Naive thymus-derived CD4-positive, alpha-beta T cell (primary cell): ENCODE measurements at places on chromosomes 4 and X. TPM values are rescaled to one million over a fixed set of nuclear protein-coding genes. Genes with fewer than 3 reads are reported as not detected.

The AKAP14 gene
- total RNA-seq: not detected

The CDK16 gene
- 108 TPM for total RNA-seq

The USP51 gene
- 1.6 TPM for total RNA-seq

The ARX gene
- total RNA-seq: not detected

The F8A1 gene
- total RNA-seq: 18.4 TPM

DNA sequence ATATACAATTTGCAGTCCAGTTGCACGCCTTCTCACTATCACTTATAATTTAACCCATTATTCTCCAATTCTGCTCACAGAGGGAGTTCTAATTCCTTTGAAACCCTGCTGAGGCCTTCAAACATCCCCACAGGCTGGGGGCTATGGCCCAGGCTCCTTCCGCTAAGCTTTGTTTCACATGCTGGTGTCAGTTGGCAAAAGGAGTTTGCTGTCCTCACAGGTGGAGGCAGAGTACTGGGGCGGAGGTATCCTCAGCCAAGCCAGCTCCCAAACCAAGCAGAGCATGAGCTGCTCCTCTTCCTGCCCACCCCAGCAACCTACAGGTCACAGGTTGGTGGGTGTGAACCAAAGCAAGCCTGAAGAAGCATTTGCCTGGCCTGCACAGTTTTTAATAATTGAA is 21.5 kb downstream of the BTC start:
- no peaks in the 10 kb centered on the region for H3K4me1 ChIP-seq
- no peak overlapping the region for H3K27ac ChIP-seq
- H3K27me3 ChIP-seq: no peaks in the 10 kb centered on the region
- no peaks in the 10 kb centered on the region for H3K36me3 ChIP-seq
- H3K4me3 ChIP-seq: no peak overlapping the region

DNA sequence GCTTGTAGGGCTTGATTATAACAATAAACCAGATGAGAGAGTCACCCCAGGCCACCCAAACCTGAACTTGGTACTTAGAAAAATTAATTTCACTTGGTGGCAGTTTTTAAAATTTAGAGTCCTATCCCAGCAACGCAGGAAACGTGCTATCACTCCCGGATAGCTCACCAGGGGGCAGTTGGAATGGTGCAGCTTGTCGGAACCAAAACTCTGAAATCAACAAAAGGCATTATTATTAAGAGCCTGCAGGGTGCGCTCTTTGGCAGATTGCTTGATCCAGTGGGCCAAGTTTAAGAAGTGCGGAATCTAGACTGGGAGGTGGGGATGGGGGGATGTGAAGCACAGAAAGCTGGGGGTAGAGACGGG is 2.4 kb downstream of the FRAS1 start:
- H3K27me3 ChIP-seq: peaks cover 6% of the 10 kb centered on the region
- peak overlapping the region; percentile 57 for H3K4me3 ChIP-seq
- peaks cover 14% of the 10 kb centered on the region for H3K4me1 ChIP-seq
- DNase-seq: no peak
- H3K36me3 ChIP-seq: no peaks in the 10 kb centered on the region

- no peaks in the 10 kb centered on the region for H3K27me3 ChIP-seq
- H3K4me3 ChIP-seq: no peak overlapping the region
- DNase-seq: no peak
- H3K4me1 ChIP-seq: no peaks in the 10 kb centered on the region
- no peaks in the 10 kb centered on the region for H3K36me3 ChIP-seq
Observed at GRCh38 chr4:51868449-51868847, 25.5 kb downstream of the DCUN1D4 start.

DNA sequence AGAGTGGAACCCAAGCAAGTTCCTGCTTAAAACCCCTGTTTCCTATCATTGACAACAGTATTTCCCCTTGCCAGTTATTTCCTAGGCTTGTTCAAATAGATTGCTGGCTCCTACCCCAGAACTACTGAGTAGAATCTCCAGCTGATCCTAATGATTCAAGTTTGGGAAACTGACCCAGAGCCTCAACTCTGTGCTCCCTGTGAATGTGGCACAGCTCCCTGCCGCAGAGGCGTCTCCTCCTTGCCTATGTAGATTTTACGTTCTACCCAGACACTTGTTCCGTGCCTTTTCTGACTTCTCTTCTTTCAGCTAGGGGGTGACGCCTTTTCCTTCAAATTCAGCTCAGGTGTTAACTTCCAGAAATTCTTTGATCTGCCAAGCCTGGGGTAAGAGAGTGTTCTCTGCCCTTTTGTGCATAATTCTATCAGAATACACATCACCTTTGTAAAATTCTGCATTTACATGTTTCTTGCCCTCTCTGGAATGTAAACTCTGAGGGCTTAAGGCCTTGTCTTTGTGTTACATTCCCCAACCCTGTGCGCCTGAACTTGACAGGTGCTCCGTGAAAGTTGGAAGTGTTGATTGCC is 4.4 kb downstream of the LSM6 start:
- H3K27me3 ChIP-seq: no peaks in the 10 kb centered on the region
- H3K36me3 ChIP-seq: peaks cover 13% of the 10 kb centered on the region
- H3K4me1 ChIP-seq: peaks cover 21% of the 10 kb centered on the region
- DNase-seq: no peak

DNA sequence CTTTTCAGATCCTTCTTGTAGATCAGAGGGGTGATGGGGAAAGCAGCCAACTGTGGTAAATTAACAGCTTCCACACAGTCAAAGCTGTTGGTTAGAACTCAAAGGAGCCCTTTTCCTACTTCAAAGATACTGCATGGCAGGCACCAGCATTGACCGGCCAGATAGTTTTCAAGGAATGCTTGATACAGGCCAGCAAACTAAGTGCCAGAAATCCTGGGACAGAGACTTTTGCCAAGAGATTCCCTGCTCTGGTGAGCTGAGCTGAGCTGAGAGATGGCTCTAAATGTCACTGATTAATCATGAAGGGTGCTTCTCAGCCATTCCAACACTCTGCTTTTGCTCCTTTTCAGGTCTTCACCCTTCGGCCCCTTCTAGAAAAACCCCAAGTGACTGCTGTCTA is 131.6 kb upstream of the MED14 start:
- H3K36me3 ChIP-seq: no peaks in the 10 kb centered on the region
- DNase-seq: no peak
- H3K4me3 ChIP-seq: no peak overlapping the region
- H3K4me1 ChIP-seq: no peaks in the 10 kb centered on the region
- H3K27me3 ChIP-seq: no peaks in the 10 kb centered on the region
- no peak overlapping the region for H3K27ac ChIP-seq

DNA sequence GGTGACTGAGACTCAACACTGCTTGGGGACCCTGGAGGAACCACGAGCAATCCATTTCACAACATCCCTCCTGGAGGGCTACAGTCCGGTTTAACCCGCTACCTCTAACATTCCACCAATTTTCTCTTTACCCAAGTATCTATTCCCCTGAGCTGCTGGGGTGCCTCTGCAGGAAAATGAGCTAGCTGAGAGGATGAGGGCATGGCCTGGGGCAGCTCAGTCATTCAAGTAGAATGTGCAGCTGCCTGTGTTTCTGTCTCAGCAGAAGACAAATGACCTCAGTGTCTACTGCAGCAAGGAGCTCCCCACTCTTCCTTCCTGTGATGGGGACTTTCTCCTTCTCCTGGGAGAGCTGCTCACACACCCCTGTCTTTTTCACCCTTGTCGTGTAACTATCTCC is 120.8 kb downstream of the ZNF518B start:
- DNase-seq: no peak
- no peaks in the 10 kb centered on the region for H3K36me3 ChIP-seq
- no peak overlapping the region for H3K4me3 ChIP-seq
- H3K4me1 ChIP-seq: no peaks in the 10 kb centered on the region

- H3K4me1 ChIP-seq: peaks cover 7% of the 10 kb centered on the region
- H3K36me3 ChIP-seq: peaks cover 4% of the 10 kb centered on the region
- no peaks in the 10 kb centered on the region for H3K27me3 ChIP-seq
- H3K4me3 ChIP-seq: no peak overlapping the region
- DNase-seq: peak; percentile 27
- no peak overlapping the region for H3K27ac ChIP-seq
Observed at GRCh38 chr4:158667651-158668198, 4.0 kb downstream of the C4orf46 start.

- H3K4me3 ChIP-seq: peak within 1 kb of the TSS; percentile 49
- no peaks in the 10 kb centered on the region for H3K4me1 ChIP-seq
- no peaks in the 10 kb centered on the region for H3K36me3 ChIP-seq
- H3K27ac ChIP-seq: no peak within 1 kb of the TSS
- peaks cover 8% of the 10 kb centered on the region for H3K27me3 ChIP-seq
Observed at GRCh38 chr4:76897536-76898384, at the start of gene SOWAHB. TSS of gene SOWAHB (minus strand) at chr4:76898144. CDS start at chr4:76897849, 295 bp downstream.

DNA sequence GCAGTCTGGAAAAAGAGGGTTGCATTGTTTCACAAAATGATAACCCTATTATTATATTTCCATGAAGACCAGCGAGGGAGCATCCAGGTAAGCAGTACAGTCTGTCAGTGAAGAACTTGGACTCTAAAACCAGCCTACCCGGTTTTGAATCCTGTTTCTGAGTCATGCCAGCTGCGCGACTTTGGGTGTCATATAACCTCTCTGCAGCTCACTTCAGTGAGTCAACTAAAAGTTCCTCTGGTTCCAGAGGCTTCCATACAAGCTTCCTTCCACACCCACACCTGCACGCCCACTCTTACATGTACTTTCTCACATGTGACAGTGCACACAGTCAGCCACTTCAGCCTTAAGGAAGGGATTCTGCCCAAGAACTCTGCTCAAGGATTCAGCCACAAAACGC is 49.8 kb upstream of the PRPS2 start:
- no peaks in the 10 kb centered on the region for H3K4me1 ChIP-seq
- H3K4me3 ChIP-seq: no peak overlapping the region
- no peak overlapping the region for H3K27ac ChIP-seq
- no peak for DNase-seq
